Tibial nerve (tissue), 4 donors: ENCODE measurements at places on chromosomes 1 and 21. TPM values are rescaled to one million over a fixed set of nuclear protein-coding genes. Genes with fewer than 3 reads are reported as not detected.

DNA sequence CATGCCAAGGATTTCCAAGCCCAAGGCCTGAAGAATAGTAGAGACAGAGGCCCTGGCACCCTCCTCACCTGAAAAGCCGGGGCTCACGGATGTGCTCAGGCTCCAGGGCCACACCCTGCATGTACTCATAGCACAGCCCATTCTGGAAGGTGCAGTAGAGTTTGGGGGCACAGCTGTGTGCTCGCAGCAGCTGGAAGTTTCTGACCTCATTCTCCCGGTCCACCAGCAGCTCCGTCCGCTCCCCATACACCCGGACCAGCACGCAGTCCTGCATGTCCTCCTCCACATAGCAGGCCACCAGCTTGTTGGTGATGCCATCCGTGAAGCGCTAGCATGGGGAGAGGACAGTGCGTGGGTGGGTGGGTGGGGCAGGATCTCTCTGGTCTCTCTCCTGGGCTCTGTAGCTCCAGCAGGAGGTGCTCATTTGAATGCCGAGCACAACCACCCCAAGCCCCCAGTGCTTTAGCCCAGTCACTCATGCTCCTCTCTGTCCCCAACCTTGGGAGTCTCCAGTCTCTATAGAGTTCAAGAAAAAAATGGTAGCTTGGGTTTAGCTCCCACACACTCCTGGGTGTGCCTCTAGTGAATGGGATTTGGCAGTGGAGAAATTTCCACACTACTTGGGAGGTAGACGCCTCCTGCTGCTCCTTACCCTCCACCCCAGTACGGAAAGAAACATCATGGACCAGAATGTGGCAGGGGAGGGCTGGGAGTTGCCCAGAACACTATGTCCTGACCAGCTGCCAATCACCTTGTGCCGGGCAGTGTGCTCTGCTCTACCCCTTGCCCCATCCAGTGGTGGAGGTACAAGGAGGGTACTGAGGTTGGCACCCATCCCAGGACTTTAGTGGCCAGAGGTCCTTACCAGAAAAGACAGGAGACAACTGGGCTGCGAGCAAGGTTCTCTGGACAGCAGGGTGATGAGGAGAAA is 1.9 kb downstream of the ETNK2 start:
- H3K36me3 ChIP-seq: no peaks in the 10 kb centered on the region
- peak overlapping the region; percentile 65 for H3K4me3 ChIP-seq
- DNase-seq: peak; percentile 59
- H3K4me1 ChIP-seq: peaks cover 6% of the 10 kb centered on the region
- H3K27ac ChIP-seq: peak overlapping the region; percentile 89
- H3K27me3 ChIP-seq: no peaks in the 10 kb centered on the region

GRCh38 chr21:36861595-36862323 is 104.7 kb downstream of the HLCS start:
- H3K27me3 ChIP-seq: no peaks in the 10 kb centered on the region
- H3K4me3 ChIP-seq: no peak overlapping the region
- no peaks in the 10 kb centered on the region for H3K36me3 ChIP-seq
- no peak overlapping the region for H3K27ac ChIP-seq

DNA sequence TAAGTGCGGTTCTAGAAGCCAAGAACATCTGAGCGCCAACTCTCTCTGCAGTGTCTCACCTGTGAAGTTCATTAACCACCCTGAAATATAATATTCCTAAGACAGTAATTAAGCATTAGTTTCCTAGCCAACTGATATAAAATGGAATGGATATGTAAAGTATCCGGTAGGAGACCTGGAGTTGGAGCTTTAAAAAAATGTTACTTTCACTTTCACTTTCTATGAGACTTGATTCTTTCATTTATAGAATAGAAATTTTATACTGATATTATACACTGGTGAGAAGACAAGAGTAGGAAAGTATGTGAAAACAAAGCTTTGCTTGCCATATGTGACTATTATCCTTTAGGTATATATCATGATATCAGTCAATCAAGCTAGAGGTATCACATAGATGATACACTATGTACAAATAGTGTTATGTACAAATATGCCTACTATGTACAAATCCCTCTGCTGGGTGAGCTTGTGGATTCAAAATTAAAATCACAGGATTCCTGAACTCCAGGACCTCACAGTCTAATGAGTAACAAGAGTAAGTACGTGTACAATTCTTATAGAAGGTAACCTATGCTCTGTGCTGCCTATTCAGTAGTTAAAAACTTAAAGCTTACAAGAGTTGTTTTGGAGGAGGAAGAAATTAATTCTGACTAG is 934.2 kb downstream of the TTLL7 start:
- H3K27me3 ChIP-seq: no peaks in the 10 kb centered on the region
- H3K36me3 ChIP-seq: no peaks in the 10 kb centered on the region
- no peak overlapping the region for H3K4me3 ChIP-seq
- H3K27ac ChIP-seq: no peak overlapping the region

- H3K4me1 ChIP-seq: no peaks in the 10 kb centered on the region
- H3K27me3 ChIP-seq: no peaks in the 10 kb centered on the region
- no peaks in the 10 kb centered on the region for H3K36me3 ChIP-seq
- no peak overlapping the region for H3K27ac ChIP-seq
These were observed 7.3 kb upstream of the HUNK start for GRCh38 chr21:31865429-31865970.

- H3K4me3 ChIP-seq: no peak overlapping the region
- H3K4me1 ChIP-seq: no peaks in the 10 kb centered on the region
- H3K27ac ChIP-seq: no peak overlapping the region
- no peaks in the 10 kb centered on the region for H3K36me3 ChIP-seq
- no peak for DNase-seq
These were observed 593.4 kb downstream of the PTPRU start for GRCh38 chr1:29829448-29830344.

GRCh38 chr1:16196874-16197273 is 15.6 kb downstream of the ARHGEF19 start:
- H3K27ac ChIP-seq: no peak overlapping the region
- H3K27me3 ChIP-seq: no peaks in the 10 kb centered on the region
- H3K36me3 ChIP-seq: no peaks in the 10 kb centered on the region
- no peaks in the 10 kb centered on the region for H3K4me1 ChIP-seq
- no peak overlapping the region for H3K4me3 ChIP-seq

DNA sequence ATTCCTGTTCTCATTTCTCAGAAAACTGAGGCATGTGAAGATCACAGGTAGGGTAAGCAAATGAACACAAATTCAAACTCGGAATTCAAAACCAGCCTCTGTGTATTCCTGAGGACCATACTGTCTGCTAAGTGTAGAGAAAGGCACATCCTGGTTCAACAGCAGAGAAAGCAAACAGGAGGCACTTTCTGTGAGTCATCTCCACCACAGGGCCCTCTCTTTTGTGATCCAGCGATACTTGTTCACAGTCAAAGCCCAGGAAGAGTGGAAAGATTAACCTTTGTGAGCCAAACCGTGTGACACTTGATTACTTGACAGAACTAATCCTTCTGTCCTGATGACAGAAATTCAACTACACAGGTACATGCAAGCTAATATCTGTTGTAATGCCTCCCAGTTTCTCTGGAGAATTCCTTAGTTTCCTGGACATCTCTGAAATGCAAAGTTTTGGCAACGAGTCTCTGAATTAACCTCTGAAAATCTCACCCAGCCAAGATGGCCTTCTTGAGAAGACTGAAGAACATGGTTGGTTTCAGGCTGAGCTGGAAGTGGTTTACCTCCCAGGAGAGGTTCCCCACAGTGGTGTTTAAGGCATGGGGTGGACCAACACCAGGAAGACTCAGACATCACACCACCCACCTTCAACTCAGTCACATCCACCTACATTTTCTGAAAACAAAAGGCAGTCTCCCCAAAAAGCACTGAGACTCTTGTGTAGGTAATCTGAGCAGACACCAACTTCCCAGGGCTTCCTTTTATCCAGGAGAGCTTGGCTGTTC is 98.2 kb upstream of the ERG start:
- H3K4me1 ChIP-seq: no peaks in the 10 kb centered on the region
- H3K27me3 ChIP-seq: no peaks in the 10 kb centered on the region
- no peak overlapping the region for H3K27ac ChIP-seq
- no peak for DNase-seq

- H3K27me3 ChIP-seq: no peaks in the 10 kb centered on the region
- no peak overlapping the region for H3K27ac ChIP-seq
- H3K36me3 ChIP-seq: no peaks in the 10 kb centered on the region
- peaks cover 6% of the 10 kb centered on the region for H3K4me1 ChIP-seq
- no peak overlapping the region for H3K4me3 ChIP-seq
These were observed 15.5 kb downstream of the PRRC2C start for GRCh38 chr1:171500803-171501202.

GRCh38 chr1:197606168-197606845 is 169.0 kb downstream of the DENND1B start:
- no peaks in the 10 kb centered on the region for H3K36me3 ChIP-seq
- no peak for DNase-seq
- no peaks in the 10 kb centered on the region for H3K27me3 ChIP-seq

DNA sequence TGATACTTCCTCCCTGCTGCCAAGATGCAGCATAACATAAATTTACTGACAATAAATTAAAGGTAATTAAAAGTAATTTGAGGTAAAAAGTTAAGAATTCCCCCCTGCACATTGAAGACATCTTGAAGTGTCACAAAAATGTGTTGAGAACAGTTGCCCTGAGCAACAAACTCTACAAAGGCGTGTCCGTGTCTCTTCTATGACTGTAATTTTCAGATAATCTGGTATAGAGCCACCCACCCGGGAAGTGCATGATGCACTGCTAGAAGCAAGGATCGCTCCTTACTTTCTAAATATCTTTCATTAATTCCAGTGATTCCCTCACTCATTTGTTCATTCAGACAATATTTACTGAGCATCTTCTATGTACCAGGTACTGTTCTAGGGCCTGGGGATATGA is 11.0 kb upstream of the CASQ1 start:
- no peak overlapping the region for H3K4me3 ChIP-seq
- H3K4me1 ChIP-seq: no peaks in the 10 kb centered on the region

DNA sequence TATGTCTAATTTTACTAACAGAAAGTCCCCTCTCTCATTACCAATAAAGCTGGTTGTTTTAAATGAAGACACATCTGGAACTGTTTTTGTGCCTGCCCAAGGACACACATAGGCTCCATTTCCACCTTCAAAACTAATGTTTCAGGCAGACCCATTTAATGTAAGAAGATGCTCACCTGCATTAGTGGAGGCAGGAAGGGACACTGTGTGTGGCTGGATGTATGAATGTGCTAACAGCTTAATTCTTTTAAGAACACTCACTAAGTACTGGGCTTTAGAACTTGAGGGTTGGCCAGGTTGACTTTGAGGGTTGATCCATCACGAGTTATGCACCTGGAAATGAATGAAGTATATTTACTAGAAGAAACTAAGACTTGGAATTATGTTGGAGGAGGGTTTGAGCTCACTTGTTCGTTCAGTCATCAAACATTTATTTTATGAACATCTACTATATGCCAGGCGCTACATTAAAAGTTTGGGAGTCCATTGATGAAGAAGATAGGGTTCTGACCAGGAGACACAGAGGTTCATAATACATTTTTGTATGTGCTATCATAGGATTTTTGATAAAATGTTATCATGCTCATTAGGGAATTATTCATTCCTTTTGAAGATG is 5.4 kb downstream of the JUN start:
- no peak overlapping the region for H3K27ac ChIP-seq
- DNase-seq: no peak
- no peaks in the 10 kb centered on the region for H3K36me3 ChIP-seq
- no peak overlapping the region for H3K4me3 ChIP-seq

The TMPRSS3 gene
- not detected for total RNA-seq

The OR2T4 gene
- not detected for total RNA-seq

The GPR153 gene
- 10.3 TPM for total RNA-seq

The LMX1A gene
- total RNA-seq: not detected

The CSF3R gene
- 18.0 TPM for total RNA-seq
